ENCODE measurements at places on chromosomes 7 and 10.

- H3K4me1 ChIP-seq, result peaks cover 27% of the 10 kb centered on the region
- no peak overlapping the region for H3K27ac ChIP-seq
- DNase-seq, result no peak
- no peaks in the 10 kb centered on the region for H3K36me3 ChIP-seq
- H3K27me3 ChIP-seq, result no peaks in the 10 kb centered on the region
- H3K4me3 ChIP-seq, result no peak overlapping the region
These were observed 218.7 kb upstream of the AOAH start for GRCh38 chr7:36942955-36943354.

- H3K27me3 ChIP-seq, result no peaks in the 10 kb centered on the region
- DNase-seq, result peak; percentile 63
- H3K27ac ChIP-seq, result no peak overlapping the region
- H3K4me1 ChIP-seq, result peaks cover 40% of the 10 kb centered on the region
These were observed 20.7 kb downstream of the VSTM4 start for GRCh38 chr10:49094646-49095045.

DNA sequence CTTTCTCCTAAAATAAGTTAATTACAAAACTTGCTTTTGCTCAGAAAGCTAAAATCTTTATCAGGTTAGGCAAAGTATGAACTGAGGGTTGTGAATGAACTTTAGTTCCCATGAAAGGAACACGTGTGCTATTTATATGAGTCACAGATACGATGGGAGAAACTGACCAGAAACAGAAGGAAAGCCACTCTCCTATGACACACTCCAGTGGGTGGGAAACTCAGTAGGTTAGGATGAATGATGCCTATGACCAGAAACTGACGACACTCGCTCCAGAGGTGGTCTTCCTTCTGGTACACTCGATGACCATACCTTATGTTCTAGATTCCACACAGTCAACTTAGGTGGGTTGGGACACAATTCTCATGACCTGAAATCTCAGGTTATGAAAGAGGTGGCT is 215.7 kb upstream of the INHBA start:
- no peaks in the 10 kb centered on the region for H3K36me3 ChIP-seq
- no peak overlapping the region for H3K27ac ChIP-seq
- H3K4me3 ChIP-seq, result no peak overlapping the region
- no peaks in the 10 kb centered on the region for H3K27me3 ChIP-seq

DNA sequence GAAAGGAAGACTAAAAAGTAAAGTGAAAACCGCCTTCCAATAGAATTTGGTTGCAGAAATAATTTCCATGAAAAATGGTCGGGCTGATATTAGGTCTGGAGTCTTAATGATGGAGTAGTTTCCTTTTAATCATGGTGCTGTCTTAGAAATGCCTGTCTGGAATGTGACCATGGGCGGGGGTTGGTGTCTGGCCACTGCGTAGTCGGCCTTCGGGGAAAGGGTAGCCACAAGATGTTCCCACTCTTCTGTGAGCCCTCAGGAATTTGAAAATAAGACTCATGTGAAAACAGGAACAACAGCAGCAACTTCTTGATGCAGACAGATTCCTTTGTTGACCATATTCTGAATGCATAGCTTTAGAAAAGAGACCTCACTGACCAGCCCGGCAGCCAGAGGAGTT is 176.8 kb downstream of the KIAA1217 start:
- peaks cover 3% of the 10 kb centered on the region for H3K36me3 ChIP-seq
- H3K27me3 ChIP-seq, result no peaks in the 10 kb centered on the region
- peak overlapping the region; percentile 24 for H3K27ac ChIP-seq
- DNase-seq, result no peak

GRCh38 chr7:7005303-7005702 is 177.0 kb upstream of the C1GALT1 start:
- no peaks in the 10 kb centered on the region for H3K27me3 ChIP-seq
- no peaks in the 10 kb centered on the region for H3K36me3 ChIP-seq
- H3K4me3 ChIP-seq, result no peak overlapping the region
- H3K27ac ChIP-seq, result no peak overlapping the region
- no peaks in the 10 kb centered on the region for H3K4me1 ChIP-seq
- DNase-seq, result no peak

GRCh38 chr7:112437072-112437471 is 13.2 kb upstream of the IFRD1 start:
- no peak overlapping the region for H3K4me3 ChIP-seq
- no peaks in the 10 kb centered on the region for H3K27me3 ChIP-seq
- H3K36me3 ChIP-seq, result no peaks in the 10 kb centered on the region
- no peaks in the 10 kb centered on the region for H3K4me1 ChIP-seq
- no peak overlapping the region for H3K27ac ChIP-seq

GRCh38 chr10:95755511-95756004 is 405 bp upstream of the ENTPD1 start:
- H3K4me1 ChIP-seq, result peaks cover 2% of the 10 kb centered on the region
- peak overlapping the region; percentile 13 for H3K4me3 ChIP-seq
- H3K27me3 ChIP-seq, result no peaks in the 10 kb centered on the region
- peak; percentile 43 for DNase-seq
- peak overlapping the region; percentile 68 for H3K27ac ChIP-seq

DNA sequence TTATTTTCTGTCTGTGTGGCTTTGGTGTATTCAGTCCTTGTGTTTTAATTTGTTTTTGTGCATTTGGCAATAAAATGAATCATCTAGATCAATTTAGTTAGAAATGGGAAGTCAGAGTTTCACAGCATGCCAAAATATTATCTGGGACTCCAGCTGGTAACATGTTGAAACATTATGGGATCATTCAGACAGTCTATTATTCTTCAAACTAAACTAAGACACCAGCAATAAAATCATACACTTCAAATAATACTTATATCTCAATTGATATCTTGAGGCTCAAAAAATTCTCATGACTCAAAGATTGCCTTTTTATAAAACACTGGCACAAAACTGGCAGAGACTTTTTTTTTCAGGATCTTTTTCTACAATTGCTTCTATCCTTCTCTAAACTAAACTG is 5.8 kb upstream of the RP9 start:
- no peak overlapping the region for H3K4me3 ChIP-seq
- no peak for DNase-seq
- H3K36me3 ChIP-seq, result no peaks in the 10 kb centered on the region
- H3K27ac ChIP-seq, result no peak overlapping the region
- H3K4me1 ChIP-seq, result no peaks in the 10 kb centered on the region
- H3K27me3 ChIP-seq, result no peaks in the 10 kb centered on the region

DNA sequence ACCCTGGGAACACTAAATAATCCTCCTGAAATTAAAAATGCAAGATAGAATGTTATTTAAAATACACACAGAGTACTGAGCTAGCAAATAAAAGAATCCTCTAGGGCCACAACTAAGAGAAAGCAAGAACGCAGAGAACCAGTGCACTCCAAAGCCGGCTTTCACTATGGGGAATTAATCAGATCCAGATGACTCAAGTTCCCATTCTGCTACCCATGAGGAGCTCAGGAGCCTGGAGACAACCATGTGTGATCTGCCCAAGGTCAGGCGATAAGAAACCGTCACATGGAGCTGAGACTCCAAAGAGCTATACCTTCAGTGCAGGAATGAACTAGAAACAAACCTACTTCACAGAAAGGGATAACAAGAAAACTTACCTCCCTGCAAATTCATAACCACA is 19.5 kb upstream of the CYREN start:
- H3K4me1 ChIP-seq, result no peaks in the 10 kb centered on the region
- H3K27ac ChIP-seq, result no peak overlapping the region
- H3K4me3 ChIP-seq, result no peak overlapping the region
- no peaks in the 10 kb centered on the region for H3K27me3 ChIP-seq

GRCh38 chr7:99563650-99564049 is 5.2 kb downstream of the ZNF655 start:
- H3K27me3 ChIP-seq, result no peaks in the 10 kb centered on the region
- no peak overlapping the region for H3K27ac ChIP-seq
- H3K4me1 ChIP-seq, result peaks cover 9% of the 10 kb centered on the region
- DNase-seq, result no peak
- peaks cover 46% of the 10 kb centered on the region for H3K36me3 ChIP-seq

- no peaks in the 10 kb centered on the region for H3K27me3 ChIP-seq
- H3K4me3 ChIP-seq, result no peak overlapping the region
- no peak overlapping the region for H3K27ac ChIP-seq
- no peaks in the 10 kb centered on the region for H3K4me1 ChIP-seq
- DNase-seq, result peak; percentile 20
These were observed 143.4 kb downstream of the TMEM168 start for GRCh38 chr7:112646783-112647182.

DNA sequence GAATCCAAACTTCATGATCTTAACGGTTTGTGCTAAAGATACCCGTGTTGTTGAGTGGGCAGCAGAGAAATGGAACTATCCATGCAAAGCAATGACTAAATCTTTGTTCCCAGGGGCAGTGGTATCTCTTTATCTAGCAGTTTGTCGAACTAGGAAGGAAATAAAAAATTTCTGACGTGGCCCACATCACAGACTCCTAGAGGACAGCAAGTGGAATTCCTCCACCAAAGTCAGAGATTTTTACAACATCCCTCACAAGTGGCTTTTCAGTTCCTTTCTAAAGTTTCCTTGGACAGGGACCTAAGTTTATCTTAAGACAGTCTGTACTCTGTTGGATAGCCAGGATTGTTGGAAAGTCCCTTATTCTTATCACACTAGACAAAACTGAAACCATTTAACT is 136.0 kb downstream of the RAPGEF5 start:
- peak overlapping the region; percentile 71 for H3K27ac ChIP-seq
- no peak overlapping the region for H3K4me3 ChIP-seq
- H3K4me1 ChIP-seq, result no peaks in the 10 kb centered on the region
- no peaks in the 10 kb centered on the region for H3K36me3 ChIP-seq

DNA sequence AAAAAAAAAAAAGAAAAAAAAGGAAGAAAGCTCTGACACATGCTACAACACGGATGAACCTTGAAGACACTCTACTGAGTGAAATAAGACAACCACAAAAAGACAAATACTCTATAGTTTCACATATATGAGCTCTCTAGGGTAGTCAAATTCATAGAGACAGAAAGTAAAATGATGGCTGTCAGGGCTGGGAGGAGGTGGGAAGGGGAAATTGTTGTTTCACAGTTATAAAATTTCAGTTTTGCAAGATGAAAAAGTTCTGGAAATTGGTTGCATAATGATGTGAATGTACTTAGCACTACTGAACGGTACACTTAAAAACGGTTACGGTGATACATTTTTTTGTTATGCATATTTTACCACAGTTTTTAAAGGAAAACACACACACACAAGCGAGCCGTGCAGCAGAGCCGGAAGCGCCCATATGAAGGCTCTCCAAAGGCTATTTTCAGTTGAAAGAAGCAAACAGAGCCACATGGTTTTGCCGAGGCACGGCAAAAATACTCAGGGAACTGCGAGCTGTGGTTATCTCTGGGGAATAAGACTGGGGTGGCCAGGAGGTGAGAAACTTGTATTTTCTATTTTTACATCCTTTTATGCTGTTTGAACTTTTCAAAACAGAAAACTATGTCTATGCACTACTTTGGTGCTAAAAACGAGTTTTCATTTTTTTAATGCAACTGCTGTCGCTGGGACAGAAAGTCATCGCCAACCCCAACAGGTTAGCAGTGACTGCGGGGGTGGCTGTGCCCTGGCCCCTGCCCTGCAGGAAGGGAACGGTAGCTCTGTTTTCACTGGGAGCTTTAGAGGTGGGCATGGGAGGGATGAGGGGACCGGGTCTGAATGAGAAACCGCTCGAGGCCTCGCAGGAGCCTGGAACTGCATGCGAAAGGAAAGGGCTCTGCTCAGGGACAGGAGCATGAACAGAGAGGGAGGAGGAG is 132.9 kb downstream of the OAT start:
- DNase-seq, result no peak
- no peaks in the 10 kb centered on the region for H3K27me3 ChIP-seq
- H3K27ac ChIP-seq, result no peak overlapping the region
- H3K4me1 ChIP-seq, result peaks cover 9% of the 10 kb centered on the region
- no peaks in the 10 kb centered on the region for H3K36me3 ChIP-seq

GRCh38 chr10:72173619-72174296 is 42.1 kb upstream of the ANAPC16 start:
- no peak overlapping the region for H3K27ac ChIP-seq
- DNase-seq, result no peak
- no peaks in the 10 kb centered on the region for H3K4me1 ChIP-seq
- no peaks in the 10 kb centered on the region for H3K27me3 ChIP-seq
- H3K4me3 ChIP-seq, result no peak overlapping the region

DNA sequence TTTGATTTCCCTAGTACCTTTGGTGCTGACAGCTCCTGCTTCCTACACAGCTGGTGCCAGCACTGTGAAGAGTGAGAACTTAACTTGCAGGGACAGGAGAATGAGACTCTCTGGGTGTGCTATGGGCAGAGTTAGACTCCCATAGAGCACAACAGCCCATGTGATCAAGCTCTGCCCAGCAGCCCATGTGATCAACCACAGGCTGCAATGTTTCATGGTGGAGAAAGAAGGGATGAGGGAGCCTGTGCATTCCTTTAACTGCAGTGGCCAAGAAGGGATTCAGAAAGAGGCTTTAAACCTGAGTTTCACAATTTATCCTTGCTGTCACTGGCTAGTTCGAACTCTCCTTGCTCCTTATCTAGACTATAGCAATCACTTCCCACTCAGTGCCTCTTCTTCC is 10.0 kb upstream of the MEST start:
- no peaks in the 10 kb centered on the region for H3K36me3 ChIP-seq
- peak overlapping the region; percentile 36 for H3K27ac ChIP-seq
- DNase-seq, result peak; percentile 42
- no peaks in the 10 kb centered on the region for H3K27me3 ChIP-seq

- peak overlapping the region; percentile 92 for H3K4me3 ChIP-seq
- H3K27ac ChIP-seq, result peak overlapping the region; percentile 96
- peaks cover 15% of the 10 kb centered on the region for H3K4me1 ChIP-seq
- H3K36me3 ChIP-seq, result no peaks in the 10 kb centered on the region
These were observed 811 bp upstream of the ARHGAP12 start for GRCh38 chr10:31929261-31930022.
